ENCODE measurements at places on chromosomes 12 and 14.

- no peak for DNase-seq
Measured at GRCh38 chr14:50600849-50601248, 40.9 kb downstream of the ATL1 start.

GRCh38 chr12:83954071-83954789 lies 958.4 kb downstream of the SLC6A15 start:
- no peak for DNase-seq

DNA sequence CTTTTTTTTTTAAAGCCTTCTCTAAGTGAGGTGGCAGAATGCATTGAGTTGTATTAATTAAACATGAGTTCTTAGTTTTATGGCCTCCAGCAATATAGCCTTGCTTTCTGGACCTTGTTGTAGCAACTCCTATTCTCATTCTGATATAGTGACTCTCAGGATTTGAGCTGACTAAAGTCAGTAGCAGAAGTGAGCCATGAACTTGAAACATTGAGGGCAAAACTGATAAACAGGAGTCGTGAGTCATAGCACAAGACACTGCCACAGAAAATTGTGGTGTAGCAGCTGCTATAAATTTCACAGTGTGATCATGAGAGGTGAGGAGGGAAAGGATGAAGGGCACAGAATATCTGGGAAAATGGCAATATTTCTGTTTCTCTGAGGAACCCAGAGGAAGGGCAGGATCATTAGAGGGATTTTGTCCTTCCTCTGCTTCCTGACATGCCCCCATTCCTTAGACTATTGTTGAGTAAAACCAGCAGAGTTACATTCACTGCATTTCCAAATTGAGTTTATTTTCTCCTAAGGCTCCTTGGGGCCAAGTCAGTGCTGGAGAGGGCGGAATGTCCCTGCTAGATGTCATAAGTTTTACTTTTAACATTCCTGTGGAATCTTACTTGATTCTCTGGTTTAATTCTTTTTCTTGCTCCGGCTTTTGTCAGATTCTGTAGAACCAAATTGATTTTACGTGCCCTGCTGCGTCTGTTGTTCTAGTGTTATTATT lies 7.5 kb downstream of the KLRG1 start:
- peak; percentile 66 for DNase-seq

DNA sequence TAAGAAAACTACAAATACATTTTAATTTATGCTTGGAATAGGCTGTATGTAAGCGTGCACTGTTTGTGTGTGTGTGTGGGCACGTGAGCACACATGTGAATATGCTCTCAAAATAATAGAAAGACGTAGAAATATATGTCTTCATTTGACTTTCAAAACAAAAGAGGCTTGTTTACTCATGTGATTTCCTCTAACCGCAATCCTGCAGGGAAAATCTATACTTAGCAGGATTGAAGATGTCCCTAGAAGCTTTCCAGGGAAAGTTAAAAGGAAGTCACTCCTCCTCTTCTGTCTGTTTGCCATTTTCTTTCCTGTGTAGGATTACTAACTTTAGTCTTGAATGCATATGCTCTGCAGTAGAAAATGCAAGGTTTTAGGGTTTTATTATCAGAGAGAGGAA lies 404.7 kb downstream of the MDGA2 start:
- DNase-seq = no peak

- no peak for DNase-seq
Measured at GRCh38 chr12:69513297-69513696, 43.1 kb downstream of the FRS2 start.

GRCh38 chr12:100993916-100994450 lies 199.4 kb downstream of the ANO4 start:
- DNase-seq = no peak

DNA sequence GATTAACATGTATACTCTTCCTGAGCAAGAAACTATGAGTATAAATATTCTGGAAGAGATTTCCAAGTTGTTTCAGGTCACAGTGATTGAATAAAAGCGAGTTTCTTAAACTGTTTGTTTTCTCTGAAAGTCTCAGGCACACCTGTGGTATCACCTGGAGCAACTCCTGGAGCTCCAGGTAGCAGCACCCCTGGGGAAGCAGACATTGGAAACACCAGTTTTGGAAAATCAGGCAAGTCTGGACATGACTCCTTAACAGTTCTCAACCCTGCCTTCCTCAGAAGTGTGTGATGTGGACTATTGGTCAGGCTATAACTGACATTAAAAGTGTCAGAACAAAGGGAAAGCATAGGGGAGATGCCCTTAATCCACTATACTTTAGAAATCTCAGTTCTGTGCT lies 217.6 kb upstream of the CNTN1 start:
- DNase-seq = no peak

- peak; percentile 74 for DNase-seq
Measured at GRCh38 chr12:108618079-108618952, 15.4 kb downstream of the SELPLG start.

DNA sequence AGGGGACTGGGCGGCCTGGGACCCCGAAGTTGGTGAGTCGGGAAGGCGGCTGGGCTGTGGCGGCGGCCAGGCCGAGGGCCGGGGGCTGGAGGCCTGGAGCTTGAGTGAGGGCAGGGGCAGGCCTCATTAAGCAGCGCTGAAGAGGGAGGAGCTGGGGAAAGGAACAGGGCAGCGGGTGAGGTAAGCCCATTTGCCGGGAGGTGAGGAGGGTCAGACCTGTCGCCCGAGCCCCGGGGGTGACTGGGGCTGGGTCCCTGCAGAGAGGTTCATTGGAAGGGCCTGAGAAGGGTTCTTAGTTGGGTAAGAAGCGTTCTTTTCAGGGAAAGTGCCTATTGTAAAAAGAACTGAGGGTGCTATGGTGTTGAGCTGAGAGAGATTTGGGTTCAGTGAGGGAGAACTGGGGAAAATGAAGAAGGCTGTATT lies 441 bp downstream of the RAB5B start:
- DNase-seq = peak; percentile 45

- DNase-seq = peak; percentile 40
Measured at GRCh38 chr14:93788543-93789227, 400 bp upstream of the PRIMA1 start.

GRCh38 chr12:18145924-18146323 lies 55.9 kb upstream of the RERGL start:
- no peak for DNase-seq

DNA sequence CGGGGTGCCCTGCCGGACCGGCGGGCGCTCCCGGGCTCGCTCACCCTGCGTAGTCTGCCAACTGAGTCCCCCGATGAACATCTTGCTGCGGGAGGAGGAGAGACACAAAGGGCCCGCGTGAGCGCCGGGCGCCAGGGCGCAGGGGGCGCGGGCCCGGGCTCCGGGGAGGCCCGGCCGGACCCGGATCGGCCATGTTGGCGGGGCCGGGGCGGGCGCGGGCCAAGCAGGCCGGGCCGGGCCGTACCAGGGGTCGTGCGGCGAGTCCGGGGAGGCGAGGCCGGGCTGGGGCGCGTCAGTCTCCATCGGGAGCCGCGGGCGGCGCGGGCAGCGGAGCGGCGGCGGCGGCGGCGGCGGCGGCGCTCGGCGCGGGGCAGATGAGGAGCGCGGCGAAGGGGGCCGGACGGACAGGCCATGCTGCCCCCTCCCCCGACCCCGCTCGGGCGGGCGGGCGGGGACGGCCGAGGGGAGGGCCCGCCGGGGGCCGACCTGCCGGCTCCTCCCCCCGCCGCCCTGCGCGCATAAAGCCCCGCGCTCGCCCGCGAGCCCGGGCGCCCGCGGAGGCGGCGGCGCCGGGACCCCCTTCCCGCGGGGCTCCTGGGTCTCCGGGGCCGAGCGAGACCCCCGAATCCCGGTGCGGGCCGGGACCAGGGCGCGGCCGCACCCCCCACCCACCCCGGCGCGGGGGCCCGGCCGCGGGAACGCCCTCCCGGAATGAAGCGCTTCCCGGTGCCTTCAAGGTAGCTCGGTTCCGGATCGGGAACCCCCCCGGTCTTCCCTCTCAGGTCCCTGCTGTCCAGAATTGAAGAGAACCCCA lies at the start of gene MSI1:
Gene MSI1, minus strand, starts transcription at position 376 of the 814 bp plus-strand sequence. Its CDS starts 73 bp downstream, at position 303.
- DNase-seq = peak; percentile 55

- no peak for DNase-seq
Measured at GRCh38 chr12:75750716-75751306, 239.4 kb upstream of the KRR1 start.

Measured in GM13977 (cell line).